ENCODE measurements at places on chromosomes 13 and 19.

- DNase-seq = no peak
Observed at GRCh38 chr13:44420376-44421220, 47.0 kb downstream of the SERP2 start.

- no peak for DNase-seq
Observed at GRCh38 chr19:51431124-51431523, 13.7 kb upstream of the SIGLEC10 start.

DNA sequence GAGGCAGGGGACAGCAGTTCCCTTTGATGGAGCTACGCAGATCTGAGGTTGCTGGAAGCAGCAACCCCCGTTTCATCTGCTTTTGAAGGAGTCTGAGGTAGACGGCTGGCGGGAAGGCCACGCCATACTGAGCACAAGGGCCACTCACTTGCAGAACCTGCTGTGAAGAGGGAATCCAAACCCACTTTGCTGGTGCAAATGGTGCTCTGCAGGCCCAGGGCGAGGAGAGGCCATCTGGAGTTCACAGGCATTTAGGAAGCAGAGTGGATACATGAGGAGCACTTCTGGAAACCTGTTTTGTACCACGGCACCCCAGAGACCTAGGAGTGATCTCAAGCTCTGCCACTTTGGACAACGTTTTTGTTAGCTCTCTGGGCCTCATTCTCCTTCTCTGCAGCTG lies 227.8 kb downstream of the UQCRFS1 start:
- DNase-seq = no peak

- no peak for DNase-seq
Observed at GRCh38 chr13:26621731-26622401, 64.4 kb downstream of the WASF3 start.

DNA sequence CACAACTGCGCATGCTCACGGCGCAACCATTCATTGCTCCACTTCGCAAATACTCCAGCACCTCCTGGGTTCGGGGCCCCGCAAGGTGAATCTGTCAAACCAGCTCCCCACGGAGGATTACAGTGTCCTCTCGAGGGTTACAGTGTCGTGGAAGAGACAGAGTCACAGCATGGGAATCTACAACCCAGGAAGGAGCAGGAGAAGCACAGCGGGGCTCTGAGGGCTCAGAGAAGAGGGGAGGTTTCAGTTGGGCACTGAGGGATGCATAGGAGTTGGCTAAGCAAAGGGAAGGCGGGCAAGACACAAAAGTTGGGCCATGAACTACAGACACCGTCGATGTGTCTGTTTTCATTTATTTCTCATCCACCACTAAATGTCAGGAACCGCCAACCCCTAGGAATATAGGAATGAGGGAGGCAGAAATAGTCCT lies 1.0 kb upstream of the GTF2F1 start:
- no peak for DNase-seq

GRCh38 chr13:46624821-46625220 lies 71.9 kb downstream of the LRCH1 start:
- DNase-seq = no peak

GRCh38 chr13:37345391-37345790 lies 239.9 kb upstream of the CSNK1A1L start:
- no peak for DNase-seq

DNA sequence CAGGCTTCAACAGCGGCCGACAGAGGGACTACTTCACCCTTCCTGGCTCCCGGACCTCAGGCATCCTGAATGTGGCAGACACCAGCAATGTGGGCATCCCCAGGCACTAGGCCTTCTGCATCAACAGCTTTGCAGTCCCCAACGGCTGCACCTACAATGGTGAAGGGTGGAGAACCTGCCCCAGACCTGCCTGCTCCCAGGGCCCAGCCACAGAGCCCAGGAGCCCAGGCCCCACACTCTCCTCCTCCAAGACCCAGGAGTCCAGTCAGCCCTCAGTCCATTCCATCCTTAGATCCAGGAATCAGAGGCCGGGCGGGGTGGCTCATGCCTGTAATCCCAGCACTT lies 34.5 kb downstream of the HPN start:
- DNase-seq = no peak

DNA sequence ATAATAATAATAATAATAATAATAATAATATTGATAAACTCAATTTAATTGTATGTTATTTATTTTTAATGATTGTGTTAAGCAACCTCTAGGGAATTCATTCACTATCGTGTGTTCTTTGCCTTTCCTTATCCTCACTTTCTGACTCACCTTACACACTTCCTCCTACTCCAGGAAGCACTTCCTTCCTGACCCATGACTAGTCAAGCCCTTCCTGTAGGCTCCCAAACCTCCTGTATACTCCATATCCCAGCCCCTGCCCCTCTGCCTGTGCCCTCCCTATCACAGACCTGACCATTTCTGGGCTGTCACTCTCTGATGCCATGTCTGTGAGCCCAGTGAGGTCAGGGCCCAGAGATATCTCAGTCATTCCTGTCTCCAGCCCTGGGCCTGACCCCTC lies 7.6 kb downstream of the LGALS4 start:
- DNase-seq = peak; percentile 55

DNA sequence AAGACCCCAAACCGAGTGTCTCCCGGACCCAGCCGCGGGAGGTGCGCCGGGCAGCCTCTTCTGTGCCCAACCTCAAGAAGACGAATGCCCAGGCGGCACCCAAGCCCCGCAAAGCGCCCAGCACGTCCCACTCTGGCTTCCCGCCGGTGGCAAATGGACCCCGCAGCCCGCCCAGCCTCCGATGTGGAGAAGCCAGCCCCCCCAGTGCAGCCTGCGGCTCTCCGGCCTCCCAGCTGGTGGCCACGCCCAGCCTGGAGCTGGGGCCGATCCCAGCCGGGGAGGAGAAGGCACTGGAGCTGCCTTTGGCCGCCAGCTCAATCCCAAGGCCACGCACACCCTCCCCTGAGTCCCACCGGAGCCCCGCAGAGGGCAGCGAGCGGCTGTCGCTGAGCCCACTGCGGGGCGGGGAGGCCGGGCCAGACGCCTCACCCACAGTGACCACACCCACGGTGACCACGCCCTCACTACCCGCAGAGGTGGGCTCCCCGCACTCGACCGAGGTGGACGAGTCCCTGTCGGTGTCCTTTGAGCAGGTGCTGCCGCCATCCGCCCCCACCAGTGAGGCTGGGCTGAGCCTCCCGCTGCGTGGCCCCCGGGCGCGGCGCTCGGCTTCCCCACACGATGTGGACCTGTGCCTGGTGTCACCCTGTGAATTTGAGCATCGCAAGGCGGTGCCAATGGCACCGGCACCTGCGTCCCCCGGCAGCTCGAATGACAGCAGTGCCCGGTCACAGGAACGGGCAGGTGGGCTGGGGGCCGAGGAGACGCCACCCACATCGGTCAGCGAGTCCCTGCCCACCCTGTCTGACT lies 7.9 kb downstream of the MAP1S start:
- no peak for DNase-seq

DNA sequence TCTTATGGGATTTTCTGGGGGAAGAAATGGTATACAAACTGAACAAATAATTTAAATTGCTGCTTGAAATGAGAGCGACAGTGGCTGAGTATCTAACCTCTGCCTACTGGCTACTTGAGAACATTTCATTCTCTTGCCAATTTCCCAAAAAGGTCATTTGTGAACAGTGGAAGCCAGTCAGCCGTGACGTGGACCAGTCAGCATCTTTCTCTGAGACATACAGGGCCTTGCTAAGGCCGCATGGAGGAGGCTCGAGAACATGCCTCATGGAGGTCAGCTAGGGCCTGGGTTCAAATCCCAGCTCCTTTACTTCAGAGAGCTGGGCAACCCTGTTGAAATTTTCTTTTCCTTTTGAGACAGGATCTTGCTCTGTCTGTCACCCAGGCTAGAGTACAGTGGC lies 20.3 kb downstream of the ZC3H4 start:
- DNase-seq = no peak

GRCh38 chr13:95253033-95253432 lies 48.2 kb downstream of the ABCC4 start:
- DNase-seq = no peak

GRCh38 chr19:313988-314815 lies 23.0 kb upstream of the PLPP2 start:
- no peak for DNase-seq

DNA sequence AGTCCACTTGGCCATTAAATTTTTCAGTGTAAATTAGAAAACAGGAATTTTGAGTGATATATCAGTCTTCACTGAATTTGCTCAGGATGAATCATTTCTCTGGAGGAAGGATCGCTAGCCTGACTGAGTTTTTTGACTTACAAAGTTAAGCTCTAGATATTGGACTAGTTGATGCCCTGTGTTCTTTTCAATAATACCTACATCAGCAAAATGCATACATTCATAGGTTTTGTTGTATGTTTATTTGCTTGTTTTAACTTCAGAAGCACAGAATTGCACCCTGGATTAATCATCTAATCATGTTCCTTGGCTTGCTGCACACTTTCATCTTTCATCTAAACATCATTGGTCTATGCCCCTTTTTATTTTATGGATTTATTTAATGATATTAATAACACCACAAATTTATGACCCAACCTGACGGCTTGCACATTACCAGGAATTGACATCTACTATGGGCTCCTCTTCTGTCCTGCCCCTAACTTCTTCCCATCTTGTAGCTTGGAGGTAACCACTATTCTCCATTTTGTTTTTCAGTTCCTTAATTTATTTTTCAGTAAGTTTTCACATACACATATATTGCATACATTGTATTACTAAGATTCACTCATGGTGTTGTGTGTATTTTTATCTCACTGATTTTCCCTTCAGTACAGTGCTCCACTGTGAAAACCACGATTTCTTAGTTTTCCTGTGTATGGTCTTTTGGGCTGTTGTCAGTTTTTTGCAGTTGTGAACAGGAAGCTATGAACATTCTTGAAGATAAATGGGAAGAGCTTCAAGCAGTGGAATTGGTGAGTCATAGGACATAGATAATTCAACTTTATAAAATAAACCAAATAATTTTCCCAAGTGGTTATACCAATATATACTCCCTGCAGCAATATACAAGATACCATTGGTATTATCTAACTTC lies 23.3 kb downstream of the COMMD6 start:
- DNase-seq = no peak

GRCh38 chr19:1351381-1351851 lies 32.3 kb upstream of the NDUFS7 start:
- DNase-seq = no peak

GRCh38 chr13:32622827-32623226 lies 36.6 kb downstream of the PDS5B start:
- no peak for DNase-seq

- no peak for DNase-seq
Observed at GRCh38 chr13:26075498-26075897, 23.7 kb upstream of the SHISA2 start.

All from epithelial cell of esophagus (primary cell).